Stimulated activated CD8-positive, alpha-beta memory T cell treated with anti-CD3 and anti-CD28 coated beads, Interleukin-7, amount 100 ng/mL, for 24 hours (primary cell): ENCODE measurements at places on chromosomes 1 and 21.

DNA sequence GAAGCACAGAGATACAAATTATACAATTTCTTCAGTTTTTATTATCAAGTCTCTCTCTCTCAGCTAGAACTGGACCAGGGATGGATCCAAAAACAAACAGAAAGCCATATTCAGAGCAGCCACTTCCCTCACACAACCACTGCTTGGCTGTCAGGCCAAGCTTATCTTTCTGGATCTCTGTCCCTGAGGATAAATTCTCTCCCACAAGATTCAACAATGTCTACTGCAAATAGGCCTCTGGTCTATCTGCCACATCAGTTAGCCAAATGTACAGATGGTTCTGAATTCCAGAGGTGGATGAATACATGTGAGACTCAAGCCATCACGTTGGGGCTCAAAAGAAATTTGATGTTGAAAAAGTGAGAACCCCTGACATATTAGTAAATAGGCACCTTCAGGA, 350.9 kb downstream of the LTN1 start:
- DNase-seq, result no peak

GRCh38 chr1:192010406-192010805, 147.9 kb upstream of the RGS18 start:
- no peak for DNase-seq

- DNase-seq, result no peak
Observed at GRCh38 chr1:65813956-65814355, 21.3 kb downstream of the PDE4B start.

DNA sequence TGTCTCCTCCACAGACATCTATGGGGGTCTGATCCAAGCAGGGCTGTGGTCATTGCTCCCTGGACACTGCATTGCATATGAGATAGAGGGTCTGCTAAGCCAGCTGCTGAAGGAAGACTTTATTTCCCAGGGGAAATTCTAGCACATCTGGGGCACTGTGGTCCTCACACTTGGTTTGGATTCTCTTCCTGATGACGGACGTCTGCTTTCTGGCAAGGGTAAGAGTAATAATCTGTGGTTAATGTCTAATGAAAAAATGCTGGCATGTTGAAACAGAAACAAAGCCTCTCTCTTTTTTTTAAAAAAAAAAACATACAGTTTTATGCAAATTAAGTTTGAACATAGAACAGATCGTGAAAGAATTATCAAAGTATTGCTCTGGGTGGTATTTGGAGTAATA, 553.9 kb downstream of the DPYD start:
- DNase-seq, result no peak

GRCh38 chr1:46587069-46587468, 17.0 kb downstream of the MKNK1 start:
- no peak for DNase-seq

GRCh38 chr1:228408041-228408868, 1.6 kb upstream of the TRIM11 start:
- DNase-seq, result no peak

DNA sequence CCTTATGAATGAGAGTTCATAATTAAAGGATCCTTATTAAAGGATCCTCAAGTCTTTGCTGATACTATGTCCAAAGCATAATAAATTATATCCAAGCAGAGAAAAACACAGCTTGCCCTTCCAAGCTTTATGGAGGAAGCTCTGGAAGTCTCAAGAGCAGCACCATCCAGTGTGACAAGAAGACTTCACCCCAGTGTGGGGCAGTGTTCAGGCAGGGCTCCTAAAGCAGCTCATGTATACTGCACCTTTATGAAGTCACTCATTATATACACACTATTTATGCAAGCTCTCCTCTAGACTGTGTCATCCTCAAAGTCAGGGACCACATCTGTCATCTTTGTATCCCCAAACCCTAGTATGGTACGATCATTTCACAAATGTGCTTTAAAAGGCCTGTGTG, 11.9 kb upstream of the CCN1 start:
- no peak for DNase-seq

DNA sequence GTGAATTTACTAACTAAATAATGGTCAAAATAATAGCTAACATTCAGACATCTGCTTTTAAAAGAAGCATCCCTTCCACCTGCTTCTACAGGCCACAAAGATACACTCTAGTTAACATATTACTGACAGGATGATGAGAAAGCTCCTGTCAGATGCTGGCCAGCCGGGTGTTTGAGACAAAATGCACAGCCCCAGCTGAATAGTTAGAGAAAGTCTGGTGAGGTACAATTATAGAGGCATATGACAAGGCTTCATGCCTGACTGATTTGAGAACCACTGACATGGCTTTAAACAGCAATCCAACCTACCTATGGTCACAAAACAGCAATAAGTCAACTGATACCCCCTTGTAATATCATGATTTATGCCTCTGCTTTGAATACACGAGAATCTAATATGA, 137.0 kb downstream of the DENND1B start:
- no peak for DNase-seq

GRCh38 chr1:244347942-244348341, 103.8 kb downstream of the ADSS2 start:
- DNase-seq, result no peak

DNA sequence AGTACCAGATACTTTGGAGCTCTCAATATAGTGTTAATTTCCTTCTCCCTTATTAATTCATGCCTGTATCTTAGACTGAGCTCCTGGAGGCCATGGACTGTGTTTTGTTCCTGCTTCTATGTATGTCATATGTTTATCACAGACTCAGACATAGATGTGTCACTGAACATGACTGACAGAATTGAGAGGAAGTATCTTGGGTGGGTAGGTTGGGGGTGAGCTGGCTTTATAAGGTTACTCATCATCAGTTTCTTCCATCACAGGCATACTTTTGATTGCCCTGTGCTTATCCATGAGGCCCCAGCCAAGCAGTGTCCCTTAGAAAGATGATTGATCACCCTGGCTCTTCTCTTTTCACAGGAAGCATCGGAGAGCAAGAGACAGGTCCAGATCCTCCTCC, 5.6 kb upstream of the SH3D21 start:
- no peak for DNase-seq

DNA sequence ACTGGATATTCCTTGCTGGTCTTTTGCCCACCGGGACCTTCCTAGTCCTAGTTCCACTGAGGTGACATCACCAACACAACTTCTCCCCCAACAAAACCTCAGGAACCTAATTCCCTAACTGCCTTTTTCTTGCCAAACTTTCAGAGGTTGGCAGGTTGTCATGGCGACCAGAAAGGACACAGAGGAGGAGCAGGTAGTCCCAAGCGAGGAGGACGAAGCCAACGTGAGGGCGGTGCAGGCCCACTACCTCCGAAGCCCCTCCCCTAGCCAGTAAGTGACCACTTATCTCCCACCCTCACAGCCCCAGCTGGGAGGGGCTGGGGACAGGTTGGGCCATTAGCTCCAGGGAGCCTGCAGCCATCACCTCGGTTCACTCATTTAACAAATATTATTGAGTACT, 815 bp downstream of the STYXL2 start:
- no peak for DNase-seq

GRCh38 chr1:205693421-205693991, 13.2 kb upstream of the SLC45A3 start:
- DNase-seq, result no peak

GRCh38 chr1:94383966-94384408, 34.2 kb upstream of the ABCD3 start:
- no peak for DNase-seq

DNA sequence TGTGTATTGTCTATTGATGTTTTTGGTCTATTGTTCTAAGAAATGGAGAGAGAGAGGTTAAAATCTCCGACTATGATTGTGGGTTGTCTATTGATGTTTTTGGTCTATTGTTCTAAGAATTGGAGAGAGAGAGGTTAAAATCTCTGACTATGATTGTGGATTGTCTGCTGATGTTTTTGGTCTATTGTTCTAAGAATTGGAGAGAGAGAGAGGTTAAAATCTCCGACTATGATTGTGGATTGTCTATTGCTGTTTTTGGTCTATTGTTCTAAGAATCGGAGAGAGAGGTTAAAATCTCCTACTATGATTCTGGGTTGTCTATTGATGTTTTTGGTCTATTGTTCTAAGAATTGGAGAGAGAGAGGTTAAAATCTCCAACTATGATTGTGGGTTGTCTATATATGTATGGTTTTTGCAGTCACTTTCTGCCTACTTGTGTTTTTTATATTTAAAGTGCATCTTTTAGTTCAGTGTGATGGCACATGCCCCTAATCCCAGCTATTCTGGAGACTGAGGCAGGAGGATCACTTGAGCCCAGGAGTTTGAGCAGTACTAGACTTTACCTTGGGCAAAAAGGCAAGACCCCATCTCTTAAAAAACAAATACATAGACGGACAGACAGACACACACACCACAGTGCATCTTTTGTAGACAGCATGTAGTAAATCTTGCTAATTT, 16.2 kb downstream of the C1orf159 start:
- DNase-seq, result no peak

DNA sequence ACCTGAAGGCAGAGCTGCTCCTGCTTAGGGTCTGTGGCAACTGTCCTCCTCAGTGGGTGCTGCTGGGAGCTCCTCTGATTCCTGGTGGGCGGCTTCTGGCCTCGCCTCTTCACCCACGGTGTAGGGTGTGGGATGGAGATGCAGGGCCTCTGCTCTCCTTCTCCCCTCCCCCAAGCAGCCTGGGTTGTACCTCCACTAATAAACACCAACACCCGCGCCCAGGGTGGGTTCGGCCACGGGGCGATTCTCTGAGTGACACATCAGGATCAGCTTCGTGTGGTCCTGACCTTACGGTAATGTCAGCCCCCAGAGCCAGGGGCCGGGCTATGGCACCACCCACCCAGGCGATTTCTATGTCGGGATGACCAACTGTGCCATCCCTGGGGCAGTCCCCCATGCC, 23.7 kb downstream of the KRTAP10-1 start:
- DNase-seq, result no peak

DNA sequence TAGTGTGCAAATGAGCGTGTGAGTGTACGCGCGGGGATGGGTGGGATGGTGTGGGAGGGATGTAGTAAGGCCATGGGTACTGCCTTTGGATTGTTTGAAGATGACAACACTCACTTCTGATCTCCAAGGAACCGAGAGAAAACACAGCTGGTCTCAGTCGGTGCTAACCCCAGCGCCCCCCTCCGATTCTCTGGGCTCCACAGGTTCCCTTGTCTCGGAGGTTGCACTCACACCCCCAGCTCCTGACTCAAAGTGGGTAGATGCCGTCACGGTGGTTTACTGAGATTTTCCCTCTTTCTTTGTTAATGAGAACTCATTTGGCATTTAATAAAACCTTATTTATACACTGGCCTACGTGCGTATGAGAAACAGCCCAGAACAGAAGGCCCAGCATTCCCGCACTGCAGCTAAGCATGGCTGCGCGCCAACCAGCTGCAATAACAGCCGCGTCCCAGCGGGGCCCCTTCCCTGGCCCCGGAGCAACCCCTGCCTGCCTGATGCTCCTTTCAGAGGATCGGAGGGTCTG, 25.8 kb downstream of the ABCA4 start:
- no peak for DNase-seq

- DNase-seq, result no peak
Observed at GRCh38 chr1:180352021-180352420, 122.0 kb downstream of the LHX4 start.

DNA sequence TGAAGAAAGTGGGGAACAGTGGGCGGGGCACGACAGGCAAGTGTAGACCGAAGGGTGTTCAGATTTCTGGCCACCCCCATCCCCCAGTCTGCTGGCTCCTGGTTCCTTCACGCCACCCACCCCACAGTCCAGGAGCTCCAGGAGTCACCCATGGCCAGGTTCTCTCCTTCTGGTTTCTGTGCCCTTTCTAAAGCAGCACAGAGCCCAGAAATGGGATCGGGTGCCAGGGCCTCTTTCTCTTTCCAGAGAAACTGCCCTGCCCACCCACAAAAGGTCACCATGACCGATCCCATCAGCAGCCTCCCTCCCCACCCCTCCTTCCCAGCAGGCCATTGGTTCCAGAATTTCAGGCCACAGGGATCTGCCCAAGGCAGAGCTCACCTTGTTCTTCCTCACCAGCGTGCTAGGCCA, 3.2 kb upstream of the CELSR2 start:
- DNase-seq, result no peak

GRCh38 chr1:89356658-89357400, 7.0 kb upstream of the GBP6 start:
- no peak for DNase-seq

DNA sequence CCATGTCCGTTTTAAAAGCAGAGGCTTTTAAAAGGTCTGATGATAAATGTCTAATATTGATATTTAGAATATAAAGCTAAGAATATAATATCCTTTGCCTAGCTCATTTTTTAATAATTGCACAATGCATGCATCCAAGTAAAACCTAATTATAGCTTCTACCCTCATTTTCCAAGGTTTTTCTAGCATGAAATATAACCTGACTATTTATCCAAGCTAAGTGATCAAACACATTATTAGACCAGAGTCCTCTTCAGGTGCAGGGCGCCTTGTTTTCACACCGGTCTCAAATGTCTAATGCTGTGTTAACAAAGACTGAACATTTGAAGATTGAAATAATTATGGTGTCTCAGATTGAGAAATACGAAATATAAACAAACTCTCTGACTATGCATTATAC, 648.9 kb upstream of the CXADR start:
- no peak for DNase-seq

- no peak for DNase-seq
Observed at GRCh38 chr1:97827887-97828286, 92.9 kb downstream of the DPYD start.

GRCh38 chr1:243756529-243756928, 93.5 kb downstream of the AKT3 start:
- DNase-seq, result no peak

DNA sequence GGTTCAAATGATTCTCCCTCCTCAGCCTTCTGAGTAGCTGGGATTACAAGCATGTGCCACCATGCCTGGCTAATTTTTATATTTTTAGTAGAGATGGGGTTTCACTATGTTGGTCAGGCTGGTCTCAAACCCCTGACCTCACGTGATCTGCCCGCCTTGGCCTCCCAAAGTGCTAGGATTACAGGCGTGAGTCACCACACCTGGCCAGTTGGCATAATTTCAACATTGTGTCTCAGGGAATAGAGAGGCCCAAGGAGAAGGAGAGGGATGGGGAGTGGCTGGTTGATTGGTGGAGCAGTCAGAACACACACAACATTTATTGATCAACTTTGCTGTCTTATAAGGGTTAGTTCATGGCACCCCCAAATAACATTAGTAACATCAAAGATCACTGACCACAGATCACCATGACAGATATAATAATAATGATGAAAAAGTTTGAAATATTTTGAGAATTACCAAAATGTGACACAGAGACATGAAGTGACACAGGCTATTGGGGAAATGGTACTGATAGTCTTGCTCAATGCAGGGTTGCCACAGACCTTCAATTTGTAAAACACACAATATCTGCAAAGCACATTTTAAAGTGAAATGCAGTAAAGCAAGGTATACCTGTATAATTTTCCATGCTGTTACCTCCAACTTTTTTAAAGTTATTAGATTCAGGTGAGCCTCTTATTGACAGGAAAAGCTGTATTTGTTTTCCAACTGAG, 15.8 kb upstream of the CYB5R1 start:
- DNase-seq, result no peak

- DNase-seq, result peak; percentile 40
Observed at GRCh38 chr1:19240673-19241538, 10.4 kb downstream of the EMC1 start.

- DNase-seq, result no peak
Observed at GRCh38 chr1:110601332-110601731, 4.8 kb downstream of the KCNA2 start.

GRCh38 chr21:35045542-35046262, 3.4 kb downstream of the RUNX1 start:
- DNase-seq, result no peak
